Fibroblast of skin of scalp (primary cell): ENCODE measurements at places on chromosomes 4 and X.

GRCh38 chr4:12545812-12546211 lies 938.3 kb downstream of the RAB28 start:
- no peak for DNase-seq

GRCh38 chr4:57550198-57550597 lies 440.0 kb upstream of the IGFBP7 start:
- no peak for DNase-seq

DNA sequence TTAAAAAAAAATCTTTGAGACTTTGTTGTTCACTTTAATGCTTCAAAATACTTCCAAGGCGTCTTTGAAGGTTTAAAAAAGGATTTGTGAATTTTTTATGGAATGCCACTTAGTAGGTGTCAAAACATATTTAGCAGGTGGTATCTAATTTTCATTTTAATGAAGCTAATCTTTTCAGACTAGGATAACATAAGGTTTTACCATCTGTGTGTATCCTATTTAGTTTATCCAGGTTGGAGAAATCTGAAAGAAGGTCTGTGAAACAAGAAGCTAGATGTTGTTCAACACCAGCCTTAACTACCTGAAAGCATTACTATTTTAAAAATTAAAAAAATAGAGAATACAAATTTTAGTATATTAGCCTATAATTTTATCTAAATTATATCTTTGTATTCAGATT lies 193.4 kb downstream of the GRID2 start:
- DNase-seq, result no peak

GRCh38 chr4:183286590-183287308 lies 33.3 kb downstream of the CLDN22 start:
- no peak for DNase-seq

DNA sequence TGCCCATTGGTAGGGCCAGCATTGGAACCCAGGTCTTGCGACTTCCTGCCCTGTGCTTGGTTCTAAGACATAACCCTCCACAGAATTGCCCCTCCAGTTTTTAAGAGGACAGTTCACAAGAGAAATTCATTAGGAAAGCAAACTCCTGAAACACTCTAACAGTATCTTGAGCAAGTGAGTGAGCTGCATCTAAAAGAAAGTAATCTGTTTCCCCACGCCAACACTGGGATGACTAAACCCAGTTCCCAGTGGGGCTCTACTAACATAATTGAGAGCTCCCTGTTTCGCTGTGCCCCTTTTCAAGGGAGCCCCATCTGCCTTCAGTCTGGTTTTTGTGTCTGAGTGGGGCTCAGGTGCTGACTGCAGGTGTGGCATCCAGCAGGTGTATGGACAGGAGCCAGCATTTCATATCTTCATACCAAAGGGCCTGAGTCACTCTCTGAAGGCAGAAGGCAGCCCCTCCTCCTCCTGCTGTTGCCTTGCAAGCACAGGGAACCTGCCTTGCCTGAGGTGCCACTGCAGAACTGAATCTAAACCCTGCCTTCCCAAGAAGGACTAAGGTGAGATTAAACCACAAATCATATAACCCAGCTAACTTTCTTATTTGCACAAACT lies 8.0 kb downstream of the AMOT start:
- no peak for DNase-seq
